Peyer's patch (tissue), 4 donors: ENCODE measurements at places on chromosomes 16 and 17.

DNA sequence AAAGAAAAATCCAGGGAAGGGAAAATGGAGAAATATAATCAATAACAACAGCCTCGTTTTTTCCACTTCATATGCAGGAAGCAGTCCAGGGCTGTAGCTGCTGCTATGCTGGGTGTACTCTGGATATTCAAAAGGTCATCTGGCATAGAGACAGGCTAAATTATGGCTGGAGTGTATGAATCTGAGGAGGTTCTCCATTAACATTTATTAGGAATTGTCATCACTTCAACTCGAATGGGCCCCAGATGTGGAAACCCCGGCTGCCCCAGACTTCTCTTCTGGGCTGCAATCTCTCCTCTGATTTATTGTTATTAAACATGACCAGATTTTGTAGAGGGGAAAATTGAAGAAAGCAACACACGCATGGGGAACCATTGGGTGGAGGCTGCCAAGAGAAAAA is 33.5 kb upstream of the SKAP1 start:
- no peak for DNase-seq

GRCh38 chr17:80446645-80447405 is 29.6 kb downstream of the NPTX1 start:
- no peak for DNase-seq

DNA sequence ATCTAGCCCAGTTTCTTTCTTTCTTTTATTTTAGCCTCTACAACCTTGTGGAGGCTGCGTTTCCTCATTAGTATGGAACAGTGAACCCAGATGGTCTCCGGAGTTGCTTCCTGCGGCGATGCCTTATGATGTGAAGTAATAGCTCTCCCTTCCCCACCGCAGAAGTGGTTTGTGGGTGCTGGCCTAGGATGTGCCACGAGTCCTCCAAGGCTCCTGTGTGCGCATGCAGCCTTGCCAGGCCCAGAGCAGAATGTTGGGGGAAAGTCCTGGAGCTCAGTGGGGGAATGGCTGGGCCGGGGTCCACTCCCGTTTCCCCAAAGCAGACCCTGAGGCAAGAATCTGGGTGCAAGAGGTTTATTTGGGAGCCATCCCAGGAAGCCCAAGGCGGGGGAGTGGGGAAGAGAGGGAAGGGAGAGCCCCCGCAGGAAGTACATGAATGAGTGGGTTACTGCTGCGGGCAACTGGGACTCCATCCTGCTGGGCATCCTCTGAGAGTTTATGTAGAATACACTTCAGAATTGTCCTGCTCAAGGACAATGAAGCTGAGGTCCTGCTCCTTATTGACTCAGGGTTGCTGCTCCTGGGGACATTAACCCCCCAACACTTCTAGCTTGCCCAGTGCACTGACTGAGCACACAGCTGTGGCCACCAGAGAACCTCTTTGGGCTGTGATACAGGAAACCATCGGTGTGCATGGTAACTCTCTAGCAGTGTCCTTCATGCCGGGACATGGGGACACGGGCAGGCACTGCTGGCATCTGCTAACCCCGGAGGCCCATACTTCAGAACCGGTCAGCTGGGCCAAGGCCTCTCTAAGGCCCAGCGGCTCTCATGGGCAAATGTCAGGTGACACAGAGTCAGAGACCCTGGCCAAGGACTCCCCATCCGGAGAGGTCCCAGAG is 3.7 kb upstream of the HCRT start:
- DNase-seq = no peak

DNA sequence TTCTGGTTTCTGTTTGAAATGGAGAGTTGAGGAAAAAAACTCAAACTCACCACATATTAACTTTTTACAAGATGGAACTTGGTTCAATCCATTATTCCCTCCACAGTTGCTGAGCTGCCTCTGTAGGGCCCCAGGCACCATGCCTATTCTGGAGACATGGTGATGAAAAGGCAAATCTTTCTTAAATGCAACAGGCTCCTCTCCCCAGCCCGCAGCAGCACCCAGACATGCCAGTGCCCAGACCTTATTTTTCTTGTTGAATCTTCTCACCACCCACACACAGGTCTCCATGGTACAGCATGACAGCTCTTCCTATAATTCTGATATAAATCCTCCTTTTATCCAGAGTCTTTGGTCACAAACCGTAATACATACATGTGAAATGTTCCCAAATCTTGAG is 7.6 kb downstream of the CYTH1 start:
- no peak for DNase-seq

DNA sequence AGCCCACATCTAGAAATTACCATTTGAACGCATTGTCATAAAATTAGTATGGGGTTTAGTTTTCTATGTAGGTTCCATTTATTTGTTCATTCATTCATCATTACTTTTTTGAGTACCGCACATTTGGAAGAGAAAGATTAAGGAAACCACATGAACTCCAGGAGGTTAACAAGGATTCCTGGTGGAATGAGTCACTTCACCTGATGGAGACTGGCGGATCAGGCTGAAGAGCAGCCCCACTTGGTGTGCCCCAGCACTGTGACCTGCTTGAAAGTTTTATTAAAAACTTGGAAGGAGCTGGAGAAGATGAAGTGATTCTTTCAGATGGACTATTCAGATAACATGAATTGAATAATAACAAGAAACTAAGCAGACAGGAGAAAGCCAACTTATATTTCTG is 293.6 kb upstream of the CDH11 start:
- no peak for DNase-seq

DNA sequence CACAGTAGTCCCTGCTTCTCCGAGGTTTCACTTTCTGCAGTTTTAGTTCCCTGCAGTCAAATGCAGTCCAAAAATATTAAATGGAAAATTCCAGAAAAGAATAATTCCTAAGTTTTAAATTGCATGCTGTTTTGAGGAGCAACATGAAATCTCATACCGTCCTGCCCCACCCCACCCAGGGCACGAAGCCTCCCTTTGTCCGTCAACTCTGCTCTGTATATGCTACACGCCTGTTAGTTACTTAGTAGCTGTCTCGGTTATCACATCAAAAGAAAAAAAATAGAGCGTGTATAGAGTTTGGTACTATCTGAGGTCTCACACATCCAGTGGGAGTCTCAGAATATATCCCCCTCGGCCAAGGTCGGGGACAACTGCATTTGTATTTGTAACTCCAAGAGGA is 129.4 kb upstream of the NOL11 start:
- no peak for DNase-seq

DNA sequence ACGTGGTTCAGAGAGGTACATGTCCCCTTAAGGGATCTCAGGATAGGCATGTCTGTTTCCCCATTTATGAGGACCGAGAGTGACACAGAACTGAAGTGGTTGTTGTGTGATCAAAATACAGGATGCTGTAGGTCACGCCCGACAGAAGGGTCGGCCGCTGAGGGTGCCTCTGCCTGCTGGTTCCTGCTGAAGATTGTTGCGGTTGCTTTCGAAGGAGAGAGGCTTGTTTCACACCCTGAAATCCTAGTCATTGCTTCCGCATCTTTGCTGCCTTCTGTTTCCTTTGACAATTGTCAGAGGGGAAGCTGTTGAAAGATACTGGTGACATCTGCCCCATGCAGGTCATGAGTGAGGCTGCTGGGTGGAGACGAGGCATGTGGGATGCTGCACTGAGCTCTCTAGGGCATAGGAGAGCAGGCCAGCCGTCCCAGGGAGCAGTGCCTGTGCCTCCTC is 3.8 kb upstream of the NAT9 start:
- DNase-seq = peak; percentile 86

GRCh38 chr16:9060225-9060624 is 31.2 kb upstream of the HAPSTR1 start:
- no peak for DNase-seq

DNA sequence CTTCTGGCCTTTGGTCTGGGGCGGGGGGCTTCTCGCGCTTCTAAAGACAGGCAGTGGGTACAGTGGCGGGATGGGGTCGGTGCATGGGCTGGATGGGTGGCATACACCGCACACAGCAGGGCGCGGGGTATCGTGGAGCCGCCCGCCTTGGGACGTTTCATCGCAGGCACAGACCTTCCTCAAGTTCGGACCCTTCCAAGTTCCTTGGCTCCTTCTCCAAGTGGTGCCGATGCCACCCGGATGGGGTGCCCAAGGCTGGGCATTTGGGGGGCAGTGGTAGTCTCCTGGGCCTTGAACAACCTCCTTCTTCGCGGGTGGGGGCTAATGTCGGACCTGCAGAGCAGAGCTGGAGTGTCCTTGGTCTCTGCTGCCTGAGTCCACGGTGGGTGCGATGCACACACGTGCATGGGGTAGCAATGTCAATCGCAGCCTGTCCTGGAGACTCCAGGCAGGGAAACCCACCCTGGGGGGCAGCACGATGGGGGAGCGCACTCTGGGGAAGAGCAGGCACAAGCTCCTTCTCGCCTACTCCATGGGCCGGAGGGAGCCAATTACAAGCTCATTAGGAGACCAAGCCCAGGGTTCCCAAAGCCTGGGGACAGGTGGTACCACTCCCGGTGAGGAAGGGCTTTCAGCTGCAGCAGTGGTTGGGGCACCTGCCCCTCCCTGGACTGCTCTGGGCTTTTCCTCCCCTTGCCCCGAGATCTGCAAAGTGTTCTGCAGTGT is 686 bp upstream of the MTSS2 start:
- no peak for DNase-seq

GRCh38 chr17:66602659-66603384 is 232.1 kb upstream of the CACNG5 start:
- DNase-seq = no peak

GRCh38 chr16:66326991-66327513 is 39.4 kb upstream of the CDH5 start:
- DNase-seq = no peak

- DNase-seq = no peak
Measured at GRCh38 chr17:80856863-80857755, 134.5 kb upstream of the CHMP6 start.

GRCh38 chr17:5044630-5045029 is 9.4 kb upstream of the SLC52A1 start:
- no peak for DNase-seq

GRCh38 chr17:4357671-4358070 is 8.8 kb downstream of the UBE2G1 start:
- DNase-seq = no peak

GRCh38 chr16:86635176-86635876 is 57.0 kb downstream of the FOXL1 start:
- no peak for DNase-seq

DNA sequence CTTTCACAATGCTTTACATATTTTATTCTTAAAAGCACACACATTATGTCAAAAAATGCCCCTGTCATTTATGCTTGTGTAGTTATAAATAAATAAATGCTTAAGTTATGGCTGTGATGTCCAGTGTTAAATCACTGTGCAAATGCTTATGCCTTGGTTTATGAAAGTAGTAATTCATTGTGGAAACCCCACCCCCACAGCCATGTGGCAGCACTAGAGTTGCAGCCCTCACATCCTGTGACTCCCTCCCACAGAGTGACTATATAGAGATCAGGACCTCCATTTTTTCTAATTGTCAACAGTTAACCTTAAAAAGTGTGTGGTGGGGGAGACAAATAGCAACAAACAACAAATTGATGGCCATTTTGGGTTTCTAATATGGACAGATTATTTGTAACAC is 2.4 kb downstream of the SKAP1 start:
- peak; percentile 62 for DNase-seq

DNA sequence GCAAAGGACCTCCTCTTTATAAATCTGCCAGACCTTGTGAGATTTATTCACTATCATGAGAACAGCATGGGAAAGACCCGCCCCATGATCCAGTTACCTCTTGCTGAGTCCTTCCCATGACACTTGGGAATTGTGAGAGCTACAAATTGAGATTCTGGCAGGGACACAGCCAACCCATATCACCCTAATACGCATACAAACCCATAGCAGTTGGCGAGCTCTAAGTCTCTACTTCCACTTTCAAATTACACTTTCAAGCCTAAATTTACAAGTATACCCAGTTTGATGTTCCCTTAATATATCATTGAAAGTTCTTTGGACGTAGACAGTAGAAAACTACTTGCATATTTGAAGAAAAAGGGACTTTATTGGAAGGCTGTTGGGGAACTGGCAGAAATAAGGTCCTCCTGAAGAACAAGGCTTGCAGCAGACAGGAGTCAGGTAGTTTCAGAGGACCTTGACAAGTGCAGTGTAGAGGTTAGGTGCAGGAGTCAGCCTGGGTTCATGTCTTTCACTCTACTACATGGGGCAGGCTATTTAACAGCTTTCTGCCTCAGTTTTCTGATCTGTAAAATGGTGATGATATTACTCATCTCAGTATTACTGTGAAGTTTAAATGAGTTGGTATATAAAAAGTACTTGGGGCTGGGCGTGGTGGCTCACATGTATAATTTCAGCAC is 107.9 kb upstream of the EEF2KMT start:
- no peak for DNase-seq

DNA sequence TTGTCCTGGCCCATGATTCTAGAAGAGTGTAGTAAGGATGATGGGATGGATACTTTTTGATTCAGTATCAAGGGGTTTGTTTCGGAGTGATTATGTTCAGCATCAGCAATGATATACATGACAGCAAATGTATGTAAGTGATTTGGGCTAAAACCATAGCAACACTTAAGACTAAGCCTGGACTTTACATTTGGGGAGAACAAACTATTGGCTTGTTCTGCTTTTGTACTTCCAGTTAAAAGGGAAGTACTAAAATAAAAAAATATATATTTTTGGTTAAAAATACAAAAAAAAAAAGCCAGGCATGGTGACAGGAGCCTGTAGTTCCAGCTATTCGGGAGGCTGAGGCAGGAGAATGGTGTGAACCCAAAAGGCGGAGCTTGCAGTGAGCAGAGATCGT is 20.5 kb upstream of the DHX8 start:
- DNase-seq = no peak

GRCh38 chr17:67246653-67247415 is 1.8 kb upstream of the HELZ start:
- peak; percentile 79 for DNase-seq

GRCh38 chr17:31398381-31399311 is 7.2 kb downstream of the RAB11FIP4 start:
- DNase-seq = peak; percentile 26

DNA sequence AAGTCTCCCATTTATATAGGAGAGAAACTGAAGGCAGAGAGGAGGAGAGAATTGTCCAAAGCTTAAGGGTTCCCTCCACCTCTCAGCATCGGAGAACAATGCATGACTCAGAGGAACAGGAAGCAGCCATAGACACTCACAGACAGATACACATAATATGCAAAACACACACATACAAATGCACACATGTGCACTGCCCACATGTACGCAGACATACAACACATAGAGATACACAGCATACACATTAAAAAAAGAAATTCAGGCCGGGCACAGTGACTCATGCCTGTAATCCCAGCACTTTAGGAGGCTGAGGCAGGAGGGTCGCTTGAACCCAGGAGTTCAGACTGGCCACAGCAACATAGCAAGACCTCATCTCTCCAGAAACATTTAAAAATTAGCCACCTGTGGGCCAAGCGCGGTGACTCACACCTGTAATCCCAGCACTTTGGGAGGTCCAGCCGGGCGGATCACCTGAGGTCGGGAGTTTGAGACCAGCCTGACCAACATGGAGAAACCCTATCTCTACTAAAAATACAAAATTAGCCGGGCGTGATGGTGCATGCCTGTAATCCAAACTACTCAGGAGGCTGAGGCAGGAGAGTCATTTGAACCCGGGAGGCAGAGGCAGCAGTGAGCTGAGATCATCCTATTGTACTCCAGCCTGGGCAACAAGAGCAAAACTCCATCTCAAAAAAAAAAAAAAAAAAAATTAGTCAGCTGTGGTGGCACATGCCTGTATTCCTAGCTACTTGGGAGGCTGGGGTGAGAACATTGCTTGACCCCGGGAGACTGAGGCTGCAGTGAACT is 11.3 kb downstream of the ERAL1 start:
- DNase-seq = peak; percentile 32
